ENCODE measurements at places on chromosomes 12 and 14. TPM values are rescaled to one million over a fixed set of nuclear protein-coding genes. Genes with fewer than 3 reads are reported as not detected.

DNA sequence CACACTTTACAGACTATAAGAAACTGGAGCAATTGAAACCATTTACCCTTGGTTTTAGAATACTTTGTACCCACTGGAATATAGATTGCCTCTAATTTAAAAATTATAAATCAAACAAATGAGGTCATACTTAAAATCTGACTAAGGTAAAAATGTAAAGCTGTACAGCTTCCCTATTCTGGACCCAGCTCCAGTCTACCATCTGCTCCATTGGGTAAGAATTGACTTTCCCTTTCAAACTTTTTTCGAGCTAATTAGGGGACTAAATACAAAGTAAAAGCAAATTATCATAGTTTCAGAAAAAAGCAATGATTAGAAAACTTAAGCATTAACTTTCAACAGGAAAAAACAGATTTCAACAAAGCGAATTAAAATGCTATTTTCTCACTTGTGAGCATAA lies 4.3 kb downstream of the KRR1 start:
- DNase-seq, result no peak

- DNase-seq, result no peak
Observed at GRCh38 chr14:68840454-68840853, 47.6 kb upstream of the ZFP36L1 start.

DNA sequence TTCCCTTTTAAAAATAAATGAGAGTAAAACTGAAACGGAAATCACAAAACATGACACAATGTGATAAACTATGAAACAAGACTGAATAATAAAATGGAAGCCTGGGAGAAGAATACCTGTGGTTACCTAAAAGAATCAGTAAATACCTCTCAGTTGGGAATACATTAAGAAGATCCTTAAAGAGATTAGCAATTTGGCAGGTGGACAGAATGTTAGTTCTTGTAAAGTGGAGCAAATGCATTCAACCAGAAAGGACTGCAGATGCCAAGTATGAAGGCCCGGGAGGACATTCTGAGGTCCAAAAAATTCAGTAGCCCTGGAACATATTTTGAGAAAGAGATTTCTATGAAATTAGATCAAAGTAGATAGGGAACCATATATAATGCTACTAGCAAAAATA lies 861.3 kb upstream of the SEL1L start:
- no peak for DNase-seq

CD4 gene
- not detected for polyA plus RNA-seq

GRCh38 chr12:94644141-94644979 lies 6.0 kb downstream of the TMCC3 start:
- no peak for DNase-seq

DNA sequence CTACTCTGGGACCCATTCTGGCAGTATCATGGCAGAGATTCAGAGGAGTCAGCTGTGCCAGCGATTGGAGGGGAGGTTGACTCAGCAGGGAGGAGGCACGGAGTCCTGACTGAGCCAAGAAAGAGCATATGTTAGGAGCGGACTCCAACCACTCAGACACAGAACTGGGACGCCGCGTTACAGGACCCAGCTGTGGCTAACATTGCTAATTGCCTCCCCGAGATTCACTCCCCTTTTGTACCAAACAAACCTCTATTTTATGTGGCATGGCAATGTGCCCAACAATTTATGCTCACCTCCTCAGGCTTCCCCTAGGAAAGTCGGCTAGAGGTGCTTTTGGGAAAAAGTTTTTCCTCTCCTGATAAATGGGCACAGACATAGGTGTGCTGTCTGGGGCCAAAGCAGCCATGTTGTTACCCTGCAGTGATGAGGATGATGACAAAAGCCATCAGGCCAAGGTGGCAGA lies 15.2 kb upstream of the CLIP1 start:
- DNase-seq, result no peak

DNA sequence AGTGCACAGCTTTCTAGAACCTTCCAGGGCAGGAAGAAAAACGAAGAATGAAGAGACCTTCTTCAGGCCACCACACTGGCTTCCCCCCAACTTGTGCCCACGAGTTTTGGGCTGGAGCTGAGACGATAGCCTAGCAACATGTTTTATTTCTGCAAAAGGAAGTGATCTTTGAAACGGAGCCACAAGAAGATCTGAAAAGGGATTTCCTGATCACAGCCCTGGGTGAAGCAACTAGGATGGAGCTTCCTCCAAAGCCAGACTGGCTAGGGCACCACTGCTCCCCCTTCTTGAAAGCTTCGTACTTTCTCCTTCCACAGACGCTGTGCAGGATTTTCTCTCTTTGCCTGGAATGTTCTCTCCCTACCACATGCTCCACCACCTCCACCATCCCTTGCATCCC lies 418.3 kb downstream of the MED13L start:
- DNase-seq, result no peak

GRCh38 chr14:84125676-84126075 lies 1404.3 kb upstream of the FLRT2 start:
- DNase-seq, result no peak

TMPRSS12 gene
- not detected for polyA plus RNA-seq

GRCh38 chr14:75222208-75222701 lies 45.8 kb upstream of the TMED10 start:
- no peak for DNase-seq

DNA sequence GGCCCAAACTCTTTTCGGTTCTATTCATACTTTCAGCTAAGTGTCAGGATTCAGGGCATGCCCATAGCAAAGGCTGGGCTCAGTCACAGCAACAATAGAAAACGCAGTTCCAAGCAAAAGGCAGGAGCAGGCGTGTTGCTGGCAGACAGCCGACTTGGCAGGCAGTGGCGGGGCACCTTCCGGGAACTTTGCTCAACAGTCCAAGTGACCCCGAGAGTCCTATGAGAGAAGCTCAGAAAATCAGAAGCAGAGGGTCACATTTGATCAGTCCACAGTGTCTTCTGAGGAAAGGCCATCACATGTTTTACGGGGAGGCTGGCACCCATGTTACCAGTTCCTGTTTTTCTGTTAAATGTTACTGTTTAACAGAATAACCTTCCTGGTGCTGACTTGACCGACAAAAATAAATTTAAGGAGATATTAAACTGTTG lies 115.0 kb downstream of the DACT1 start:
- DNase-seq, result no peak

- no peak for DNase-seq
Observed at GRCh38 chr14:52598568-52598967, 45.9 kb downstream of the GPR137C start.
